Endodermal cell (in vitro differentiated cells): ENCODE measurements at places on chromosomes 13 and 19. TPM values are rescaled to one million over a fixed set of nuclear protein-coding genes. Genes with fewer than 3 reads are reported as not detected.
A peak's percentile ranks its signal among the peaks of the same experiment; 100 is the strongest.

GRCh38 chr19:19192910-19193423, 909 bp downstream of the RFXANK start:
- no peak for DNase-seq

DNA sequence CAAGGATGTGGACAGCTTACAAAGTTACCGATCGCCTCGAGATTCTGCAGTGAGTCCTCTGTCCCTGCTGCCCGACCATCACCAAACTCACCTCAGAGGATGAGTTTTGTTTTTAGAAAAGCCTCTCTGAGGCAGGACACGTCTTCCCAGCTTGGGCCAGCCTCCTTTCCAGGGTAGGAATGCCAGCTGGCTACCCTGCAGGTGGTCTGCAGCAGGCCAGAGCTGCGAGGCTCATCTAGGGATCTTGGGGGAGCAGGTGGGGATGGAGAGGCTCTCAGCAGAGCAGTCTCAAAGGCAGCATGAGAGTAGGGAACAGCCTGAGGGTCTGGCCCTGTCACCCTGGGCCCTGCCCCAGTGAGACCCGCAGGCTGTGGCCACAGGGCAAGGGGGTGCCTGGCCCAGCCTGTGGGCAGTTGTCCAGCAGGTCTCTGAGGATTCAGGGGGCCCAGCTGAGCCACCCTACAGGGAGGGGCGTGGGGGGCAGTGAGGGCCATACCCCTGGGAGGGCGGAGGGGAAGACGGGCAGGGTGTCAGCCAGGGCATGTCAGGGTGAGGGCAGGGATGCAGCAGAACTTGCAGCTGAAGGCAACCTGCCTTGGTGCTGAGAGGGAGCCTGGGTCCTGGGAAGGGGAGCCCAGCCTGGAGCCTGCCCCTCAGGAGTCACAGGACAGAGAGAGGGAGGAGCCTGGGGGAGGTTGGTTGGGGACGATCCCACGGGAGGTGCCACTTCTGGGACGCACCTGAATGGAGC, 57.3 kb upstream of the TPM4 start:
- peak; percentile 43 for DNase-seq

DNA sequence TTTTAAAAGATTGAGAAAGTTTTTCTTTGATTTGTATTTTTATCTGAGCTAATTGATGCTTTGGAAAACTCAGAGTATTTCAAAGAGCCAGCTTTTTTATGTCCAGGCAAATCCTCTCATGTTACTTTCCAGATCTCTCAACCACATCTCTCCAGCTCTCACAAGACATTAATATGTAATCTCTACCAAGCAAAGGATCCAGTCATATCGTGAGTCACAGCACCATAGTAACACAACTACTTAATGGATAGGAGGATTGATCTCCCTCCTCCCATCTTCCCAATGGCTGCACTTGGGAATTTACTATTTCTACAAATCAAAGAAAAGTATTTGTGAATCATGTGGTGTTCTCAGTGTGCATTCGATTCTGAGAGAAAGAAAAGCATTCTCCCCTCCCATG, 63.3 kb downstream of the POU4F1 start:
- no peak for DNase-seq

- DNase-seq, result peak; percentile 47
These were observed 19.7 kb downstream of the ACOD1 start for GRCh38 chr13:76968041-76968440.

GRCh38 chr13:81395368-81395767, 1054.4 kb upstream of the SPRY2 start:
- DNase-seq, result peak; percentile 73

Gene ZNF615
- total RNA-seq, result 18.0 to 29.9 TPM (median 29.1 TPM) in 3 replicates

DNA sequence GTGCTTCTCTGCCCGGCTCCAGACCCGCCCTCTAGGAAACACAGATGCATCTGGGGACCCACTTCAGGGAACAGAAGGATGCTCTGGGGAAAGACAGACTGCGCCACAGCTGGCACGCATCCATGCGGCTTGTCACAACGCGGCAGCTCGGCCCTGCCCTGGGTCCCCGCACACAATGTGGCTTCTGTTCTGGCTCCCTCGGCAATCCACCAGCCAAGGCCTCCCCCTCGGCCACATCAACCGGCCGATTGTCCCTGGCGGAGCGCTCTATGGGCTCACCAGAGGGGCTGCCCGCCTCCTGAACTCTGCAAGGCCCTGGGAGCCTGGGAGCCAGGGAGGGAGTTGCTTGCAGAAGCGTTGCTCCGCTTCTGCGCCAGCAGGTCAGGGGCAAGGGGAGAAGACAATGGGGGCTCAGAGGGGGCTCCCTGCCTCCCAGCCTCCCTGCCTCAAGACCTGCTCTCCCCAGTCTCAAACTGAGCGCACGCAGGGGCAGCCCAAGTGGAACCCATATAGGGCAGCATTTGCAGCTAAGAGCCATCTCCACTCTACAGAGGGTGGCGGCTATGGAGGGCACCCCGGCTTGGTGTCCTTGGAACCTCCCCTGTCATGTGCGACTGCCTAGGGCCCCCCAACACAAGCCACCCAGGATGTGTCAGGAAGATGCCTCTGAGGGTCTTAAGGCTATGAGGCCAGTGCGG, 37.9 kb downstream of the MLLT1 start:
- no peak for DNase-seq

DNA sequence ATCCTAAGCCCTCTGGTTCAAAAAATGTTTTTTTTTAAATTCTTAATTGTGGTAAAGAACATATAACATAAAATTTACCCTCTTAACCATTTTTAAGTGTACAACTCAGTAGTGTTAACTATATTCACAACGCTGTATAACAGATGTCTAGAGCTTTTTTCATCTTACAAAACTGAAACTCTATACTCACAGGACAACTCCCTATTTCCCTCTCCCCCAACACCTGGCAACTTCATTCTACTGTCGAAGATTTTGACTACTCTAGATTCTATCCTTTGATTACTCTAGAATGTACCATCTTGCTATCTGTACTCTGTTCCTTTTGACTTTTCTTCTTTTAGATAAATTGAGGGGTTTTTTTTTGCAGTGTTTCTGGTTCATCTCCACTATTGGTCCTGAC, 200.4 kb downstream of the KLF12 start:
- no peak for DNase-seq
